MG63 (cell line): ENCODE measurements at places on chromosomes 2 and 18.

DNA sequence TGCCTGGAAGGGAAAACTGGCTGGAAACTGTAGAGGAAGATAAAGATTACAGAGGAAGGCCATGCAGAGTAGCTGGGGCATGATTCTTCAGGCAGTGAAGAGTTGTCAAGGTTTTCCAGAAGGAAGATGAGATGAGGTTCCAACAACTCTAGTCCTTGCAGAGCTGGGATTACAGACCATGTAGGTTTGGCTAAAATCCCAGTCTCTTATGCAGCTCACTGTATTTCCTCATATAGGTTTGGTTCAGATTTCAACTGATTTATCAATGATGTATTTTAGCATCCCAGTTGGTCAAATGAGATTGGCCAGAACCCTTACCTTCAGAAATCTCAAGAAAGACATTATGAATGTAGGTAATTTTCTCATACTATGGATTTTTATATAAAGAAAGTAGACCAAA is 16.4 kb downstream of the FAP start:
- DNase-seq, result no peak

DNA sequence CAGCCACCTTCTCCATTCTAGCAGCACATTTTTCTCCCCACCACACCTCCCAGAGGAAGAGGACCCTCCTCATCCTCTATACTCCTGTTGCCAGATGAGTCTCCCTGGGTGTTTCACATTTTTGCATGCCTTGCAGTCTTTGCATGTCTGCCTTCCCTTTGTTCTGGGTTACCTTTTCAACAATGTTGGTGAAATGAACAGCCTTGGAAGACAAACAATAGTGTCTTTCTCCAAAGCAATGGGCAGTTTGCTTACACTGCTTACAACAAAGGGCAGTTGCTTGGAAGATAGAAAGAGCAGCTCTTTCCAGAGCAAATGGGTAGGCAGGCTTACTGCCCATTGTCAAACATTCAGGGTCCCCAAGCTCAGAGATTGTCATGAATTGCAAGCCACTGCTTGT is 14.5 kb upstream of the SEH1L start:
- DNase-seq, result no peak

DNA sequence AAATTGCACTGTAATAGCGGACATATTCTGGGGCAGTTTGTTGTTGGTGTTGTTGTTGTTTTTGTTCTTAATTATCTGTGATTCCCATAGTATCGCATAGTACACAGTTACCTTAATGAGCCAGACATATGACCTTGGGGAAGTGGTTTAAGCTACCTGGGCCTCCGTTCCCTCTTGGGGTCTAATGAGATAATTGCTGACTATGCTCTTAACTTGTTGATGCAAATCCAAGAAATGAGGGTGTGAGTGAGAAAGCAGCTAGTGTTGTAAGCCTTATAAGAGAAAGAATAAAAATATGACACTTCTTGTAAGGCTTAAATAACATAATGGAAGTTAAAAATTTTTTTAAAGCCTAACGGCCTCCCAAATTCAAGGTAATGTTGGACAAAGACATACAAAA is 7.1 kb downstream of the NMI start:
- DNase-seq, result no peak

DNA sequence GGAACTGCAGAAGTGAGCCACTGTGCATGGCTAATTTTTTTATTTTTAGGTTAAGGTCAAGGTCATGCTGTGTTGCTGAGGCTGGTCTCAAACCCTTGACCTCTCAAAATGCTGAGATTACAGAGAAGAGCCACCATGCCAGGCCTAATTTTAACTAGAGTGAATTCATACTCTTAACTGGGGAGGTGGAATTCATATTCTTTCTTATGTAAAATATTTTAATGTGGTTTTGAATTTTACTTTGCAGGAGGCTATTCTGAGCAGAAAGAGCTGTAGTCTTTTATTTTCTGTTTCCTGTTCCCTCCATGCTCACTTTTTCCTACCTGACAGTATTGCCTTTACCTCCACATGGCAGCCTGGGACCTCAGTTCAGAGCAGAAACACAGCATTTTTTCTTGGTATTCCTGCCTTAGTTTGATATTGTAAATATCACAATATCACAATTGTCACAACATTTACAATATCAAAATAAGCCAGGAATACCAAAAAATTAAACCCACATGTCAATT is 37.1 kb upstream of the CCNYL1 start:
- no peak for DNase-seq

DNA sequence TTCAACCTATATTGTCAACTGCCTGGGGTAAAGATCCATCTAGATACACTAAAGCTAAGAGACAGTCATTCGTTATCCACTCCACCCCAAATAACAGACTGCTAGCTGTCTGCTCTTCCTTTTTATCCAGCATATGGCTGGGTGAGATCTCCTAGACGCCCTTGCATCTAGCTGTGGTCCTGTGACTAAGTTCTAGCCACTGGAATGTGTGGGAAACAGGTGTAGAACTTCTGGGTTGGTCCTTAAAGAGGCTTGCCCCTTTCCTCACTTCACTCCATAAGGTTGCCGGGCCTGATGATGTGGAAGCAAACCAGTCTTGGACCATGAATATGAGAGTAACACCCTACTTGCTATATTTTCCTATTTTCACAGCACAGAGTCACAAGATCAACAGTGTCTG is 3.2 kb downstream of the COA5 start:
- DNase-seq, result no peak

DNA sequence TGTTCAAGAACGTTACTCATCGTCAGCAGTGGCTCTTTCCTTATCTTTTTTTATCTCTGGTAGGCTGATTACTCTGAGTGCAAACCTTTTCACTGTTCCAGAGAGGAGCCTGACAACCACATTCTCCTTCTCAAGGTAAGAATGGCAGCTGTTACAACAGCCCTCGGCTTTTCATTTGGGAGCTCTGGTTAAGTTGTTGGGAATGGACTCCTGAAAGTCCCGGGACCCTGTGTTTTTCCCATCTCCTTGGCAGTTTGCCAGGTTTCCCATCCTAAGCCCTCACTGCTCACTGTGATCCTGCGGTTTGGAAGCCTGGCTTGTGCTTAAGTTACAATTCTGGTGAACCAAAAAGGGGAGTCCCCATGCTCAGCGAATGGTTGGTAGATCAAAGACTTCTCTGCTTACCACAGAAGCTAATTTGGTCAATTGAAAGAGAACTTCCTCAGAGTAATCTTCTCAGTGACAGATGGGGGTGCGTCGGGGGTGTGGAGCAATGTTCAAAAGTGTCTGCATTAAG is 122.3 kb downstream of the LYPD6B start:
- DNase-seq, result no peak

DNA sequence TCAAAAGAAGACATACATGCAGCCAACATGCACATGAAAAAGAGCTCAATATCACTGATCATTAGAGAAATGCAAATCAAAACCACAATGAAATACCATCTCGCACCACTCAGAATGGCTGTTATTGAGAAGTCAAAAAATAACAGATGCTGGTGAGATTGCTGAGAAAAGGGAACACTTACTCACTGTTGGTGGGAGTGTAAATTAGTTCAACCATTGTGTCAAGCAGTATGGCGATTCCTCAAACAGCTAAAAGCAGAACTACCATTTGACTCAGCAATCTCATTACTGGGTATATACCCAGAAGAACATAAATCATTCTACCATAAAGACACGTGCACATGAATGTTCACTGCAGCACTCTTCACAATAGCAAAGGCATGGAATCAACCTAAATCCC is 95.5 kb upstream of the XIRP2 start:
- no peak for DNase-seq

DNA sequence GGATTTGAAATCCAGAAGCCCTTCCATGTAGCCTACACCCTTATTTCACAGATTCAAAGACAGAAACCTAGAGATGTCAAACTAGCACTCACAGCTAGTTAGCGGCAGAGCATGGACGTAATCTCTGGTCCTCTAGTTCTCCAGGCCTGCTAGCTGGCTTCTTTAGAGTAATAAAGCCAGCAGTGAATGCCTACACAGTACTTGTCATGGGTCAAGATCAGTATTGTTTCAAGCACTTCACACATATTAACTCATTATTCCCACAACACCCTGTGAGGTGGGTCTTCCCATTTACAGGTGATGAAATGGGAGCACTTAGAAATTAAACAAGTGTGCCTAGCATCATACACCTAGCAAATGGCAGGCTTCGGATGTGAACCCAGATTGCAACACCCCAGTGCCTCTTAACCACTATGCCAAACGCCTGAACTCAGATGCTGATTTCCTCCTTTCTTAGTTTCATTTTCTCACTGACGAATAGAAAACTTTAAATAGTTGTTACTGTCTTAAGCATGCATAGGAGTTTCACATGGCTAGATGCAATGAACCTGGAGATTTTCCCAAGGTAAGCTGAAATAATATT is 14.5 kb upstream of the ZBTB14 start:
- peak; percentile 0 for DNase-seq

DNA sequence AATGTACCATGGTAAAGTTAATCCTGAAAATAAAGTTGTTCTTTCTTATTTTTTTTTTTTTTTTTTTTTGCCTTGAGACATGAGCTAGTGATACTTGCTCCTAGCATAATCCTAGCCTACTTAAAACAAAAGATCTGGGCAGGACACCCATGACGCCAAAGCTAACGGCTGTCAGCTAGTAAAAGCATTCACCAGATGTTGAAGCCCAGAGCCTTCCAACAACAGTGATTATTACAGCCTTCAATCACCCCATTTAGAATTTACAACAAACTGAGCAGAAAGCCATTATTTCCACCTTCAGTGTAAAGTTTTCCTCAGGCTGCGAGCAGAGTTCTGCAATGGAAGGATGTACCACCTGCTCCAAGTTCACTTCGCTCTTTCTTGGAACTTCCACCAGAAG is 259.5 kb downstream of the SP3 start:
- DNase-seq, result no peak

DNA sequence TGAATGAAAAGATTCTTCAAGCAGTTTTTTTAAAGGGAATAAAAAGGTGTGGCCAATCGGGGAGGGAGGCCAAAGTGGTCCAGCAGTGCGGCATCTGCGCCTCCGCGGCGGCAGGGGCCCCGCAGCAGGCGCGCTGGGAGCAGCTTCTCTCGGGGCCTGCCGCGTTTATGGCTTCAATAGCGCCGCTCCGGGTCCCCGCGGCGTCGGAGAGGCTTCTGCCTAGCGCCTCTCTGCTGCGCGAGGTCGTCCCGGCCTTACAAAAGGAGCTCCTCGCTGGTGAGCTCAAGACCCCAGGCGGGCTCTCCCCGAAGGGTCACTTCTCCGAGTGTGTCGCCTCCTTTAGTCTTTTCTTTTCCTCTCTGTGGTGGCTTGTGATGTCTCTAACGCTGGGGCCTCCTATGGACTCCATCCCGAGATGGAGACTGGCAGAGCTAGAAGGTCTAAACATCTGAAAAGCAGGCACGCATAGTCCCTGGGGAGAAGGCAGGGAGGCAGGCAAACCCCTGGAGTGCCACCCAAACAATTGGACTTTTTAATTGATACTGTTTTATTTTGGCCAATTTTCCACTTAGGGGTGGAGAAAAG is 67.1 kb downstream of the SUMO1 start:
- DNase-seq, result no peak

GRCh38 chr2:71667256-71668182 is 214.2 kb downstream of the DYSF start:
- DNase-seq, result no peak

DNA sequence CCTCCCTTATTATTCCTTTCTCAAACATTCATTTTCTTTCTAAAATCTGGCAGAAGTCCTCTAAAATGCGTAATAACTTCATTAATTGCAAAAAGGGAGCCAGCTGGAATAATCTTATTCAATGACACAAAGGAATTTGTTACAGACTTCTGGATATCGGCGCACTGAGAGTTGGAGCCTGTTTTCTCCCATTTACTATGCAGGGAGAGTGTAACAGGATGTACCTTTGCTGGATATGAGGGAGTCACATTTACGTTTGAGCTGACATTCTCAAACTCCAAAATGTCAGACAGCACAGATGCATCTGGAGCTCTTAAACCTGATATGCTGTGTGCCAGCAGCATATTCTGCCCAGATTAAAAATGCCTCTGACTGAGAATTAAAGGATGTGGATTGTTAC is 275.3 kb downstream of the TMX3 start:
- no peak for DNase-seq

GRCh38 chr2:216621292-216621691 is 11.9 kb upstream of the IGFBP2 start:
- no peak for DNase-seq

DNA sequence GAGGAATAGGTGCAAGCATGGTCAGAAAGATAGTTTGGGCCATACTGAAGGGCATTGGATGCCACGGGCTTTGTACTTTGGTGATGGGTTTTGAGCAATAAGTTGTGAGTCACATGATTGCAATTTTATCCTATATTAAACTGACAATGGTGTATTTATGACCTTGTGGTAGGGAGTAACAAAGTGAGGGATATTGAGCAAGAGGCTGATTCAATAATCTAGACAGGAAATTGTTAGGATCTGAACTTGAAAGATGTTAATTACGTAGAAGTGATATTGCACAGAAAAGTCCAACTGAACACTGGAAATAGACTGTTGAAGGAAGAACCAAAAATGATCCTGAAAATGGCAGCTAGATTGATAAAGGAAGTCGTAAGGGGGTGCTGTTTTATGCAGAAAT is 46.6 kb upstream of the TCF4 start:
- DNase-seq, result no peak

- DNase-seq, result peak; percentile 11
Observed at GRCh38 chr18:11091746-11092145, 57.6 kb downstream of the PIEZO2 start.

DNA sequence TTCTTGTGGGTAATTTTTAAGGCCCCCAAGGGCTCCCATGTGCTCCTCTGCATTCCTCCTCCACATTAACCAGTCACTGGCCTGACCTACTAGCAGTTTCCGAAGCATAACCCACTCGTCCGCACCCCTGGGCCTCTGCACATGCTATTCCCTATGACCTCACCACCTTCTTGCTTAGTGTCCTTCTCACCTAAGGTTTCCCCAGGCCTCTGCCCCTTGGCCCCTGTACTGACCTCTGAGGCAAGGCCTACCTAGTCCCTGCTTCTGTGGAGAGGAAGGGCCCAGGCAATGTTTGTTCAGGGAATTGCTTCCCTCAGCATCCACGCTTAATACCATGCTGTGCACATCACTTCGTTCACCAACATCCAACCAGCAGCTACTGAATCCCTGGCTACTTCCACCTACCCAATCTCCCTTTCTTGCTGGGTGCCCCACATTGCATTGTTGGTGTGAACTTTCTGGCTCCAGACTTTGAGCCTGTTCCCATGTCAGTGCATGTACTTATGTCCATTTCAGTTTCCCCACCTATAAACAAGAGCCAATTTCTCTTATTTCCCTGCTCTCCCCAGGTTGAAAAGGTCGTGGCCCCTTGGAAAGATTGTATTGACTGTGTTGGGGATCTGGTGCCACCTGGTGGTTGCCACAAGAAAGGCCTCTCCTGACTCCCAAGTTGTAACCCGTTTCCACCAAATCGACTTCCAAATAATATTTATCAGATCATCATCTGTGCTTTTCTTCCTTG is 19.2 kb upstream of the TMEM177 start:
- DNase-seq, result peak; percentile 28

GRCh38 chr2:64757126-64757525 is 103.4 kb upstream of the SERTAD2 start:
- DNase-seq, result no peak
